DMS79 treated with DMSO at 0.1 percent for 48 hours (cell line): ENCODE measurements at places on chromosomes 13 and 19.

DNA sequence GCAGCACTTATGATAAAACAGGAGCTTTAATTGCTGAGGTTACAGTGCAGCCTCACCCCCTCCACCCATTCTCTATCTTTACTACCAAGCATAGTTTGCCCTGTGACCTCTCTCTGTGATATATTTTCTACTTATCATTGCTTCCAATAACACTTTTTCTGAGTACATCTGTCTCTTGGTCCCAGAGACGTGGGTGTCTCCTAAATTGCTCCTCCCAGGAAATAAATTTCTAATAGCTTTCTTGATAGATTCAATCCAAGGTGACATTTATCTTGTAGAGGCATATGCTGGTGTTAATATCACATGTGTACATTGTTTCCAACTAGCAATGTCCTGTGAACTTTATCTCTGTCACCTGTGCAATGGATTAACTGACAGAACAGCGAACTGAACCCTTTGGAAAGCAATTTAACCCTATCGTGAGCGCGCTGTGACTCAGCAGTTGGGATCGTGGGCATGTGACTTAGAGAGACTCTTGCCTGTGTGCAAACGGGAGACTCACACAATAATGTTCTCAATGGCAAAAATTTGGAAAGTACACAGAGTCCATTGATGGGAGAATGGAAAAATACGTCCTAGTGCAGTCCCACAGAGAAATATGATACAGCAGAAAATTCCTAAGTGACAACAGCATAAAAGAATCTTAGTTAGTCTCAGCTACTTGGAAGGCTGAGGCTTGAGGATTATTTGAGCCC is 7.0 kb upstream of the MAP2K2 start:
- no peak for DNase-seq

- DNase-seq, result no peak
Measured at GRCh38 chr13:43805071-43805468, 18.3 kb upstream of the ENOX1 start.

DNA sequence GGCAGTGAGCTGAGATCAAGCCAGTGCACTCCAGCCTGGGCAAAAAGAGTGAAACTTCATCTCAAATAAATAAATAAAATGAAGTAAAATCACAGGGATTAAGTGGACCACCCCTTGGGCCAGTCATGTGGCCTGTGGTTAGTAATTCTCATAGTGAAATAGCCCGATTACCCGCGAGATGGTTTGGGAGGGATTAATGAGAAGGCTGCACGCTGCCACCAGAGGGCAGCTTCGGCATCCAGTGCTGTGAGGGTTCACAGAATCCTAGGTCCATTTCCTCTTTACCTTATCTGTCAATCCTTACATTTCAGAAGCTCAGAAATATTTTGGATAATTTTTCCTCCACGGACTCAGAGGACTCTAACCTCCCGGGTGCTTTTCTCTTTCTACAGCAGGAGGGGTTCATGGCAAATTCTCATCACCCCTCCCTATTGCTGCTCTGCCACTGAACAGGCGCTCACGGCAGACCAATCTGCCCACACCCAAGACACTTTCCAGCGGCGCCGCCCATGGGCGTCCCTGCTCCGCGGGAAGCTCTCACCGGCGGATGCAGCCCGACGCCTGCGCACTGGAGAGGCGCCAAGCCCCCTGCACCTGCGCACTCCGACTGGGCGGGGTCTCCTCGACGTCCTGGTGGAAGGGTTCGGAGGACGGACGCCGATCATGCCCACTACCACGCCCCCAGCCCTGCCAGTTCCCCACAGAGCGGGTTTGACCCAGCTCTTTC is 11.0 kb downstream of the ZNF835 start:
- no peak for DNase-seq

GRCh38 chr13:51630288-51630615 is 46.0 kb downstream of the WDFY2 start:
- no peak for DNase-seq

GRCh38 chr13:39251340-39251739 is 213.1 kb downstream of the NHLRC3 start:
- DNase-seq, result no peak

DNA sequence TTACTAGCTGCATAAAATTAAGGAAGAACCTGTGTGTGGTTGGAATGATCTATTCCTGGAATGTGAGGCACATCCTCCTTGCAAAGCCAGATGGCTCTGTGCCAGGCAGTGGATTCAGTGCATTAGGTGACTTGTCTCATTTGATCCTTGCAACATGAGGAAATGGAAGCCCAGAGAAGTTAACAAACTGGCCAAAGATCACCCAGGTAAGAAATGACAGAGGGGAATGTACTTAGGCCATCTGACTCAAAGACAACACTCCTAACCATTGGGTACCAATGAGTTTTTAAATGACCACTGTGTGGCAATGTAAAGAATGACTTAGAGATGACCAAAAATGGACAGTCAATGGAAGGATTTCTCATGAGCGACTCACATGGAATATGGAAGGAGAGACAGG is 114.2 kb upstream of the RXFP2 start:
- no peak for DNase-seq

GRCh38 chr19:35290381-35291127 is 1.4 kb upstream of the MAG start:
- no peak for DNase-seq

DNA sequence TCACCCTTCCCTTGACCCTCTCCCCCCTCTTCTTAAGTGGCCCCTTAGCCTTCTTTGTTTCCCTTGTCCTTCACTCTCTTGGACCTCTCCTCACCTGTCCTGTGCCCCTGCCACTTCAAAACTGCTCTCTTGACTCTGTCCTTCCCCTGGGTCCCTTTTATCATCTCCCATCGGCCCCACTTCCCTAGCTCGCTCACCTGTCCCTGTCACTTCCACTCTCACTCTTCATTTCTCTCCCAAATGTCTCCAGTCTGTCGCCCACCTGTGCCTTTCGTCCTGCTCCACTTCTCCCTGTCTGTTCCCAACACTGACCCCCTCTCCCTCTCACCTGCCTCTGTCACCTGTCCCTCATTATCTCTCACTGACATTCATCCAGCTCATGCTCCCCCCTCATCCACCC is 699 bp downstream of the IFNL1 start:
- no peak for DNase-seq

GRCh38 chr19:32241932-32242710 is 103.3 kb upstream of the ZNF507 start:
- DNase-seq, result no peak
